ENCODE measurements at places on chromosomes 3 and 15.
A peak's percentile ranks its signal among the peaks of the same experiment; 100 is the strongest.

- DNase-seq: no peak
These were observed 34.7 kb downstream of the ZNF445 start for GRCh38 chr3:44442596-44443309.

DNA sequence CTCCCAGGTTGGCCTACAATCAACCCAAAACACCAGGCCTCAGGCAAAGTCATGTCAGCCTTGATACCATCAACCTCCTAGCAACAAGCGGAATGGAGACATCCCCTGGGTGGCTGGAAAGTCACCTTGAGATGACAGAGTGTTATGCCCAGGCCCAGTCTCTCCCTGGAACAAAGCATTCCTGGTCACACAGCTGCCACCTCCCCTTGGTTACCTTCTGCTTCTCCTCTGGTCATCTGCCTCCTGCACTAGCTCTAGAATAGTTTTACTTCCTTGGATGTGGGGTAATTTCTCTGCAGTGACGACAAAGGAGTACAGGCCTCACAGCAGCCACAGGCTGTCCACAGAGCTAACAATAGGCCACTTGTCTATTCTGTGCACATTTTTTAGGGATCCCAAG lies 114.9 kb downstream of the RFTN1 start:
- DNase-seq: no peak

GRCh38 chr3:124303305-124303910 lies 311.5 kb upstream of the ROPN1 start:
- peak; percentile 11 for DNase-seq

DNA sequence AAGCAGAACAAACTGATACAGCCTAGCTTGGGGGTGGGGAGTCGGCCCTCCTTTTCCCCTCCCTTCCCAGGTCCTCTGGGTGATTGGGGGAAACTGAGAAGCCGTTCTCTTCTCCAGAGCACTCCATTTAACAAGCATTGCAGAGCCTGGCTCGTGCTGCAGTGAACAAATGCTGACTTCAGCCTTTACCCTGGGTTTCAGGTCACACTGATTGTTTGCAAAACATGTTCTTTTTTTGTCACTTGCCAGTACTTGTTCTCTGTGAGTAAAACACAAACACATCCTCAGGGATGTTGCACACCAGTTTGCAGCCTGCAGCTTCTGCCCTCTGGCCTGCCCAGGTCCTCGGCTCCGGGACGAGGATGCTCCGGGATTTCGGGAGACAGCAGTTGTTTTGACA lies 132.8 kb downstream of the PGPEP1L start:
- DNase-seq: peak; percentile 23

GRCh38 chr3:117630469-117630868 lies 920.9 kb downstream of the TUSC7 start:
- DNase-seq: no peak

- no peak for DNase-seq
These were observed 8.9 kb downstream of the PARP14 start for GRCh38 chr3:122689587-122689986.

DNA sequence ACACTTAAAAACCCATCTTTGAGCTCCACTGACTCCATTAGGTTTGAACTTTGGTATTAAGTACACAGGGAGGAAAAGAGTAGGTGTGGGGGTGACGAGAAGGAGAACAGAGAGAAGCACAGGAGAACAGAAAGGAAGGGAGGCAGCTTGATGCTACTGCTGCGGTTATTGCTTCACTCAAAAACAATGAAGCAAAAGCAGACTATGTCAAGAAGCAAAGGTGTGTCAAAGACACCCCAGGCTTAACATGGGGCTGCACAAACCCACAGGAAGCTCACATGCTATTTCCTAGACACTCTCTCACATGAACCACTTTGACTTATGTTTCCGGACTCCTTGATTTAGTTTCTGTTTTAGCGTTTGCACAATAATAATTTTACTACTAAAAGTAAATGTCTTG lies 961.0 kb upstream of the CFAP20DC start:
- no peak for DNase-seq

GRCh38 chr15:93072011-93072410 lies 17.0 kb downstream of the RGMA start:
- peak; percentile 38 for DNase-seq

- DNase-seq: no peak
These were observed 68.5 kb downstream of the CPN2 start for GRCh38 chr3:194282436-194283122.

DNA sequence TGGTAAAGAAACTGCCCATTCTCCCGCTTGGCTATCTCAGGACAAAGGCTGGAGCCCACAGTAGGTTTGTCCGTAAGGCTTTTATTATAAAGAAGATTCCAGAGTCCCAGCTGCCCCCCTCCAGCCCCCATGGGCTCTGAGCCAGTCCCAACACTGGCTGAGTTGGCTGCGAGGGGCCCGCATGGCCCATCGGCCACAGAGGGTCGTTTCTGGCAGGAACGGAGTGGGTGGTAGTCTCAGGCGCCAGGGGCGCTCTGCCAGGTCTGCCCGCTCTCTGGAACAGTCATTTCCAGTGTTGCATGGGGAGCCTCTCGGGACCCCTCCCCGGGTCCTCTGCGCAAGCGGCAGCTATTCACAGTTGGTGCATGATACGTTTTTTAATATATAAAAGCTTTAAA lies 12.2 kb downstream of the H1-8 start:
- no peak for DNase-seq

GRCh38 chr3:66038726-66039589 lies at the start of gene MAGI1:
Gene MAGI1 (minus strand): TSS chr3:66038918. CDS start chr3:66038308, 610 bp downstream.
- DNase-seq: peak; percentile 76

GRCh38 chr3:50267280-50267913 lies 1.6 kb upstream of the SEMA3B start:
- DNase-seq: peak; percentile 44

DNA sequence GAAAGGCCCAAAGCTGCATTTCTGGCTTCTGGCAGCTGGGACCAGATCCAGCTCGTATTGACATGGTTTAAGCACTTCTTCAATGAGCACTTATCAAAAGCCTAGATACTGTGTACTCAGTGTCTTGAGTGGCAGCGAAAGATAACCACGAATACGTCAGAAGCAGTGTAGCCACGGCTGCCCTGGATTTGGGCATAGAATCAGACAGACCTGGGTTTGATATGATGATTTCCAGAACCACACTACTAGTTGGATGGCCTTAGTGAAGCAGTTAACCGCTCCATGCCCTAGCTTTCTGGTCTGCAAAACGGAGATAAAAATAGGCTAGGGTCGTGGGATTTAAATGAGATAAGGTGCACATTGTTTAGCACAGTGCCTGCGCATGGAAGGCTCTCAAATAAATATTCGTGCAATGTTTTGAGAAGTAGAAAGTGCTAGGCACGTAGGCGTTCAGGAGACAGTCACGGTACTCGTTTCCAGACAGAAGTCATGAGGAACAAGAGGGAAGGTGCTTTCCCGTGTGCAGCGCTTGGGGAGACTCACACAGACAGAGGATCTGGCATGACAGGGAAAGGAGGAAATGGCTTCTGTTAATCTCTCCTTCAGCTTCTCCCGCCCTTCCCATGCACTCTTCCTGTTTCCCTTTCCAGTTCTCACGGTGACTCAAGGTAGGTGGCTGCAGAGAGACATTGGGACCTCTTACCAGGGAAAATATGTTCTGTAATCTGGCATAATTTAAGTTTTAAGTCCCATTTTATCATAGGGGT lies 70.3 kb downstream of the CCNL1 start:
- DNase-seq: no peak

DNA sequence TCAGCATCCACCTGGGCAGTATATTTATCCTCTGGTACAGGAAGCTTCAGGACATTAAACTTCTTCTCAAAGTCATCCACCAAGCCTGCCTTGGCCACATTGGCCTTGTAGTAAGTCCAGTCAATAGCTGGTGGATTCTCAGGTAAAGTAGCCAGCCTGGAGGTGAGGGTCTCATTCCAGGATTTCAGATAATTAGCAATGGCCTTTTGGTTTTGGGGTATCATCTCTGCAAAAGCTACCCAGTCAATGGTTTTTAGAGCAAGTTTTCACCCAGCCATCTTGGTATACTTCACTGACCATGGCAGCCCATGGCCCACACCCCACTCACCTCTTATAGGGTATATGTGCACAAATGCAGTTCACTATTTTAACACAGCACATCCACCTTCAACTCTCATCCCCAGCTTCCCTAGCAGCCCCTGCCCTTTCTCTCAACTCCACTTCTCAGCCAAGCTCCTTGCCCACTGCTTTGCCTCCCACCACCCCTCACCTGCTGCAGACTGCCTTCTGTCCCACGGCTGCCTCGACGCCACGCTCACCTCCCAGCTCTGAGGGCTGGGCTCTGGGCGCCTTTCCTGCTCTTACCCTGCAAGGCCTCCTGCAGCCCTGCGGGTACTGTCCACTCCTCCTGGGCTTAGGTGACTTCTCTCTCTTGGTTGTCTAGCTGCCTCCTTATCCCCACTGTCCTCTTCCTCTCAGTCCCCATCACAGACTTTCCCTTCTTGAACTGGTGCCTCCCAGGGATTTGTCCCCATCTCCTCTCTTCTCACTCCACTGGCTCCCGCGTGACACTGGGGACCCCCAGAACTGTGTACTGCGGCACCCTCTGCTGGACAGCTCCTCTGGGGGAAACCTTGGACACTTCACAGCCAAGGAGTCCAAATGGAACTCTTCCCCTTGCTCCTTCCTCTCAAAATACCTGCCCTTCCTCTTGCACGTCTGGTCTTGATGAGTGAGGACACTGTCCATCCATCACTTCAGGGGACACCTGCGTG lies 1.7 kb upstream of the TGM5 start:
- DNase-seq: no peak

DNA sequence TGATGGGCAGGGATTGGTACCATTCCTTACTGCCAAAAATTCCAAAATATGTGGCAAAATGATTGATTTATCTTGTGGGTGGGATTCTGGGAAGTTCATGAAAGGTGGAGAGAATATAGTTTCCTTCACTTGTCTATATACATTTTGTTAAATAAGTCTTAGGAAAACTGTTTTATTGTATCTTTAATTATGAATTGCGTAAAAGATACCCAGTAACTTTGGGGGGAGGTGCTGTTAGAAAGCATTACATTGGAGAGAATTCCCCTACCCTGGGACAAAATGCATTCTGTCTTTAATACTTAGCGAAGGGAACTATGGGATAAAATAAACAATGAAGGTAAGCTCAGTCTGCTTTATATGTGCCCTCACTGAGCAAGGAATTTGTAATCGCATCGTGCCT lies 4.6 kb downstream of the SETD5 start:
- no peak for DNase-seq

GRCh38 chr3:64082961-64083541 lies 59.8 kb upstream of the PSMD6 start:
- no peak for DNase-seq

GRCh38 chr3:9777694-9778021 lies 7.9 kb upstream of the CAMK1 start:
- DNase-seq: no peak

- no peak for DNase-seq
These were observed 32.9 kb upstream of the PIK3R4 start for GRCh38 chr3:130779486-130779885.

GRCh38 chr3:19342389-19342788 lies 194.1 kb downstream of the KCNH8 start:
- no peak for DNase-seq

- no peak for DNase-seq
These were observed 67.3 kb upstream of the ONECUT1 start for GRCh38 chr15:52857471-52857870.

- no peak for DNase-seq
These were observed 109.5 kb downstream of the STAC start for GRCh38 chr3:36489679-36490425.

DNA sequence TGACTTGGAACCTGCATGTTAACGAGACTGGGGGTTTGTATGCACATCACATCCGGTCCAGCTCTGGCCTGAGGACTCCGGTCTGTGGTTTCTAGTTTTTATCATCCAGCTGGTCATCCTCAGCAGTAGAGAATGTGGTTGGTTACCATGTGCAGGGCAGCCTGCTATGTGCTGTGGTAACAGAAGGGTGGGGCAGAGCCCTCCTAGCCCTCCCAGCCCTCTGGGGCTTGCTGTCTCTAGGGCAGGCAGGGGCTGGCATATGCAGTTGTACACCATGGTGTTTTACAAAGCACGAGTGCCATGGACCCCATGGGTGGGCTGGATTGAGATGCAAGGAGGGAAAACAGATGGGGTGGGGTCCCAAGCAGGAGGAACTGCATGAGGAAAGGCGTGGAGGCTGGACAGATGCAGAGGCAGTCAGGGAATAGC lies 70.2 kb downstream of the APBA2 start:
- no peak for DNase-seq

GRCh38 chr3:104906001-104906639 lies 460.6 kb upstream of the ALCAM start:
- no peak for DNase-seq

- DNase-seq: peak; percentile 84
These were observed 1.1 kb downstream of the ZBTB20 start for GRCh38 chr3:115146032-115146417.

GRCh38 chr15:91099995-91100813 lies at the start of gene SV2B:
Gene SV2B (plus strand): TSS chr15:91100257. CDS start chr15:91226264, 126,007 bp downstream.
- DNase-seq: peak; percentile 52

DNA sequence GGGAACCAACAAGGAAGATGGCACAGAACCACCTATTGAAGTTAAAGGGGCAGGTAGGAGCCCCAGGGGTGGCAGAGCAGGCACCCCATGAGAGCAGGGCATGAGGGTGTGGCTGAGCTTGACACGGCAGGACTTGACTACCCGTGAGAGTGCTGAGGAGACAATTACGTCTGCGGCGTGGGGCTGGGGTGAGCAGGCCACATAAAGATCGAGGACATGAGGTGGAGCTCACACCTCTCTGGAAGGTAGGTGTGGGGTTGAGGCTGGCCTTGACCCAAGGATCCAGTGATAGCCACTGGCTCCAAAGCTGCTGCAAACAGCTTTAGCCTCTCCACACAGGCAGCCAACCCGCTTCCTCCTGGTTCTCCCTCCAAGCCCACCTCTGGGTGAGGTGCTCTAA lies 64.5 kb downstream of the PCSK6 start:
- no peak for DNase-seq

GRCh38 chr3:126934031-126934531 lies 48.8 kb upstream of the PLXNA1 start:
- no peak for DNase-seq

DNA sequence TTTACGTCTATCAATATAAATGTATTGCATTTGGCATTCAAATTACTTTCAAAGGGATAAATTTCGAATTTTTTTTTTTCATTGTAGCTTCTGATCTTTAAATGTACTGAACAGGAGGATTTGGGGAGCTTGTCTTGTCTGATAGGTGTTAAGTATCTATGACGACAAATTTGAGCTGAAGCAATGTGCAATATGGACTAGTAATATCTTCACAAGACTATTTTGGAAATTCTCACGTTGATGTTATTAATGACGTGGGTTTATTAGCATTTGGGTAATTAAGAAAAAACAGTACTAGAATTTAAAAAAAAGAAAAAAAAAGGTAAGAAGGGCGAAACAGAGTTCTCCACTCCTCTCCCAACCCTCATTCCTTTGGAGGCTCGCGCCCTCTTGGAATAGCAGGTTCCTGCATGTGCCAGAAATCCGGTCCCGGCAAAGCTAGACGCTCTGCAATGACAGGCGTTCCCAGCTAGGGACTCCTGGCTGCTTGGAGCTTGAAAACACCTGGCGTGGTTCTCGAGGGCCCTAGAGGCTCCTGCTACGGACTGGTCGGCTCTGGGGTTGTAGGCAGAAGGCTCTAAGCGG lies 648 bp upstream of the P2RY1 start:
- no peak for DNase-seq

- DNase-seq: no peak
These were observed 23.8 kb upstream of the IDH2 start for GRCh38 chr15:90126022-90126421.

GRCh38 chr3:31170932-31171670 lies 276.6 kb upstream of the GADL1 start:
- no peak for DNase-seq

Data from NCI-H2171 treated with DMSO at 0.1 percent for 48 hours (cell line).